NCI-H2107 (cell line): ENCODE measurements at places on chromosomes 4 and X.

GRCh38 chrX:120468071-120468470, 1.0 kb downstream of the LAMP2 start:
- DNase-seq: no peak

DNA sequence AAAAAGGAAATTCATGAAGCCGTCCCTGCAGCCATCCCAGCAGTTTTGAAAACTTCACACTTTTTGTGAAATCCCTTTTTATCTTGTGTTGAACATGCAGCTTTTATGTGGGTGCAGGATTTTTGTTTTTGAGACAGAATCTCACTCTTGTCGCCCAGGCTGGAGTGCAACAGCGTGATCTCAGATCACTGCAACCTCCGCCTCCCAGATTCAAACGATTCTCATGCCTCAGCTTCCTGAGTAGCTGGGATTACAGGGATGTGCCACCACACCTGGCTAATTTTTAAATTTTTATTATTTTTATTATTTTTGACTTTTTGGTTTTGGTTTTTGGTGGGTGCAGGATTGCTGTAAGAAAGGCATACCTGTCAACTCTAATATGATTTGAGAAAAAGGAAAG, 8.0 kb upstream of the MSMO1 start:
- DNase-seq: no peak

DNA sequence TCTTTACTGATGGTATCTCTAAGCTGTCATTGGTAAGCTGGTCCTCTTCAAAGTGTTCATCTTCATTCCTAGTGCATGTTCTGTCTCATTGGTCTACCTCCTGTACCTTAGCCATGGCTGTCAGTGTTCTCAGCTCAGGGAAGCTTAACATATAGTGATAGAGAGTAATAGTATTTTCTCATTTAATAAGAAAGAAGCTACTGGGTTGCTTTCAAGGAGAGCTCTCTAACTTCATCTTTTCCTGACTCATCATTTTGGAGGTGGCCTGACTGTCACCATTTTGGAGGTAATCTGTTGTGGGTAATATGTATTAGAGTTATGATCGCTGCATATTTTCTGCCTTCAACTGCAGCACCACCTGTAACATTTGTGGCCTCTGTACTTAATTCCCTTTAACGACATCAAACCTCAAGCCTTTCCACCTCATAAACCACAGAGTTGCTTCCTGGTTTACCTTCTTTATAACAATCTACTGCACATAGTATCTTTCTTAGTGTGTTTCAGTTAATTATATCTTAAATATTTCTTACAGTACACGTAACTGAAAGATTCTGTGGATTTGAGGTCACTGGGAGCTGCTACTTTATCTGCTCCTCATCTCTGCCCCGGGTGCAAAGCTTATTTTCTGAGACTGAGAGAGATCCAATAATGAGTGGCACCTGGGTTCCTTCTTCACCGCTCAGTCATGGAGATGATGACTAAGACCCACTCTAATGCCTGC, 474.0 kb upstream of the TECRL start:
- no peak for DNase-seq

- no peak for DNase-seq
Measured at GRCh38 chr4:38461342-38461741, 202.7 kb upstream of the KLF3 start.

GRCh38 chr4:103719105-103719829, 518 bp downstream of the TACR3 start:
- no peak for DNase-seq
